ENCODE measurements at places on chromosomes 2 and 18.
A peak's percentile ranks its signal among the peaks of the same experiment; 100 is the strongest.

GRCh38 chr2:219119422-219120043 is 41.1 kb downstream of the NHEJ1 start:
- DNase-seq, result peak; percentile 41

GRCh38 chr2:39265315-39265714 is 21.5 kb upstream of the CDKL4 start:
- DNase-seq, result no peak

DNA sequence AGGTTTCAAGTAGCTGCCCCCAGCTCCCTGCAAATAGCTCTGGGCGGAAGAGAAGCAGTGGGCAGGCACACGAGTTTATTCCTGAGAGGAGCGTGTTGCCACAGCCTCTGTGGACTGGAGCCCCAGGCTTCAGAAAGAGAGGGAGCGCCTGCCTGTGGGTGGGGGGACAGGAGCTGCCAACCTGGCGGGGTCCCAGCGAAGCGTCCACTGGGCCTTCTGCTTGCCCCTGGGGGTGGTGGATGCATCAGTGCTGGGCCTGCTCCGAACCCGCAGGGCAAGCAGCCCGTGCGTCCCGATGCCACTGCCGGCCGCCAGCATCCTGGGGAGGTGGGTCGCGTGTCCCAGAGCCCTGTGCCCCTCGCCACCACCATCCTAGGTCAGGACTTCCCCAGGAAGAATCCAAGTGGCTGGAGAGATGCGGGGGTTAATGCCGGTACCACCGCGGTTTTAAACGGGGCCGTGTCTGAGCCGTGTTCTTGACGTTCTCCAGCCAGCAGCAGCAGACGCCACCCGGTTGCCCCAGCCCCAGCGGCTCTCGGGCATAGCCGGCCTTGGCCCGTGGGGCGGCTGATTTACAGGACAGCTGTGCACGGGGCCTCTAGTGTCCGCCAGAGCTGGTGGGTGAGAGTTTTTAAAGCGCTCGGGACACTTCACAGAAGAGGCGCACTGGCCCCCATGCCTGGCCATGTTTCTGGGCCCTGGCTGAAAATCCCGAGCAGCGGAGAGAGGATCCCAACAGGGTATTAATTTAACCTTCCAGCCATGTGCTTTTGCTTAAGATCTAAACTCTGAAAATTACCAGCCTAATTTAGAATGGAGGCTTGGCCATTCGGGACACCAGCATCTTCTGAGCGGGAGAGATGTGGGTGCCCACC is 84.7 kb downstream of the NFATC1 start:
- DNase-seq, result no peak

DNA sequence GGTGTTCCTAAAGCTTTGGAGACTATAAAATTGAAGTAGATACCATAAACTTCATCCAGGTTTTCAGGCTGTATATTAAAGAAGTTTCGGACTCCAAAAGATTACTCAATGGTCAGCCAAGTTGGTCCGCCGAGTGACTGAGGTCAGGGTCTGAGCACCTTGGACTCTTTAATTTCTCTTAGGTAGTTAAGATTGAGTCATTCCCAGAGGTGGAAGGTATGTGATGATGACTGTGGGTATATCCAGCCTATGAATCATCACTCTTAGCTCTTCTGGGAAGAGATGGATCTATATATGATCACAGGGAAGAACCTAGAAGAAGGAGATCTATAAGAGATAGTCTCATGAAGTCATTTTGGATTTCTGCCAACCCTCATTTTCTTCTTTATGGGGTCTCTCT is 3.3 kb downstream of the ITGA6 start:
- no peak for DNase-seq

DNA sequence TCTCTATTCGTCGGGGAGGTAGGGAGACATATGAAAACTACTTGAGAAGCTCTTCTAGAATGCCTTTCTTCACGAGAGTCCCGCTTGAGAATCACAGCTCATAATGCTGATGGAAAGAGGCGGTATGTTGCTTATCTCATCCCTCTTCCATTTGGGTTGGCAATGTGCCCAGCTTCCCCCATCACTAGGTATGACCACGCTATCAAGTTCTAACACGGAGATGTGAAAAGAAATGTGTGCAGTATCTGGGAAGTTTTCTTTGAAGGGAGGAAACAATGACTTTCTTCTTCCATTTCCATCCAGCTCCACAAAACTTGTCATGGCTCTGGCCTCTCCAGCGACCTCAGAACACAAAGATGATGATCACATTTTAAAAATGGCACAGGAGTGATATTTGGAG is 742.4 kb downstream of the DCDC2C start:
- DNase-seq, result no peak

DNA sequence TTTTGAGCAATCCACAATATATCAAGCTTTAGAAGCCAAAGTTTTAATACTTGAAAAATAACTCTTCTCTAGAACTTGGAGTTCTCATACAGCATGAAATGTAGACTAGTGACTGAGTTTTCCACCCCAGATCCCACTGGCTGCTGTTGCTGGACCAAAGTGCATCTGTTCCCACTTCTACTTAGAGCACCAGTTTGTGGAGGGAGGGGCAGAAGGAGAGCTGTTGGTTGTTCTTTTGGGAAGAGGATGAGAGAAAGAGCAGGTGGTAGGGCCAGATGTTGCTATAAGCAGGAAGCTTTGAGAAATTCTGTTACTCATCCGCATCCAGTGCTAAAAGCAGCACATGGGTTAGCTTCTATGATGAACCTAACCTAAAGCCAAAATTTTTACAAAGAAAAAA is 59.0 kb downstream of the MBD2 start:
- DNase-seq, result no peak

GRCh38 chr2:165634855-165635254 is 159.2 kb downstream of the GALNT3 start:
- DNase-seq, result no peak

DNA sequence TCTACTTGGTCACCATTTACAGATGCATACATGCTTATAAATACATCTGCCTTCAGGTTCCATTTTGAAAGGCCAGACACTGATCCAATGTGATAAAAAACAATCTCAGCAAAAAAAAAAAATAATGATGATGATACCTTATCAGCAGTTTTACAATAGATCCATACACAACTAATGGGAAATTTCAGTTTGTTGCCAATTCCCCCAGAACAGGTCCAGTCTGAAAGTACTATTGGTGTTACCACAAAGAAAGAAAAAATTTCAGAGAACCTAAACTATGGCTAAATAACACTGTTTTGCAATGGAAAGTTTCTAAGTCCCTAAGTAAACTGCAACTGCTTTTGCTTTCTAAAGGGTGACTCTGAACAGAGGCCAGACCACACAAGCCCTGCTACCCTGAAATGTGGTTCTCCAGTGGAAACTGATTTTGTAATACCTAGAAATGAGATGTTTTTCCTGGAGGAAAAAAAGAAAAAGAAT is 54.1 kb downstream of the LPIN2 start:
- no peak for DNase-seq
